ENCODE measurements at places on chromosomes 1 and 21. TPM values are rescaled to one million over a fixed set of nuclear protein-coding genes. Genes with fewer than 3 reads are reported as not detected.

The AVPR1B gene
- 0.23 TPM for total RNA-seq

The TNNI3K gene
- total RNA-seq, result 7.2 TPM

The RNF186 gene
- not detected for total RNA-seq

The CNR2 gene
- total RNA-seq, result not detected

The PTPRC gene
- total RNA-seq, result 10.6 TPM

The LELP1 gene
- total RNA-seq, result not detected

The APOBEC4 gene
- total RNA-seq, result 0.23 TPM

The RGS13 gene
- total RNA-seq, result 1.2 TPM

The HHIPL2 gene
- total RNA-seq, result 0.23 TPM

The DPT gene
- total RNA-seq, result not detected

The TRNAU1AP gene
- total RNA-seq, result 33.9 TPM

The C1orf53 gene
- 2.8 TPM for total RNA-seq

The RGSL1 gene
- not detected for total RNA-seq

The TOMM20 gene
- total RNA-seq, result 154 TPM

The UBXN10 gene
- 7.4 TPM for total RNA-seq

The DNASE2B gene
- 0.23 TPM for total RNA-seq

The PTPRF gene
- 101 TPM for total RNA-seq

The GJA4 gene
- total RNA-seq, result 3.9 TPM

The AGO1 gene
- total RNA-seq, result 18.5 TPM

The COL11A1 gene
- 36.7 TPM for total RNA-seq

The CBR3 gene
- 2.1 TPM for total RNA-seq

The NGF gene
- total RNA-seq, result 2.1 TPM

The ZNF593OS gene
- total RNA-seq, result not detected

The IL6R gene
- 3.9 TPM for total RNA-seq

The FAM72C gene
- 1.8 TPM for total RNA-seq

The TMEM200B gene
- 1.8 TPM for total RNA-seq

The SOAT1 gene
- 18.7 TPM for total RNA-seq

The SIM2 gene
- 0.46 TPM for total RNA-seq

The DNAI4 gene
- 81.0 TPM for total RNA-seq

The CENPS gene
- 13.1 TPM for total RNA-seq

The MNDA gene
- 7.4 TPM for total RNA-seq

The RBP7 gene
- total RNA-seq, result not detected

The PDZK1 gene
- 1.8 TPM for total RNA-seq

The UBL4B gene
- total RNA-seq, result not detected

The ANKRD65 gene
- total RNA-seq, result 1.6 TPM

The OR2L13 gene
- 5.5 TPM for total RNA-seq

The OR2G6 gene
- not detected for total RNA-seq

The RCAN3 gene
- total RNA-seq, result 44.3 TPM

The SF3B4 gene
- total RNA-seq, result 10.4 TPM

The NEK2 gene
- 4.8 TPM for total RNA-seq

The SLC9C2 gene
- total RNA-seq, result 4.8 TPM

The NDUFS2 gene
- 143 TPM for total RNA-seq

The CNTN2 gene
- 37.6 TPM for total RNA-seq

The DYNLT5 gene
- total RNA-seq, result 26.1 TPM

The ZFP69B gene
- 10.6 TPM for total RNA-seq

The FMO1 gene
- 2.3 TPM for total RNA-seq

The HNRNPU gene
- total RNA-seq, result 510 TPM

The RAB3B gene
- 81.2 TPM for total RNA-seq

The SLFNL1 gene
- total RNA-seq, result 0.92 TPM

The CYYR1 gene
- 2.5 TPM for total RNA-seq

The ELAPOR1 gene
- total RNA-seq, result 13.6 TPM

The RAB25 gene
- total RNA-seq, result not detected

The LCE6A gene
- not detected for total RNA-seq

Measured in diencephalon (tissue), 1 donor.